ENCODE measurements at places on chromosomes 5 and 9.

GRCh38 chr9:11352612-11353011 is 739.8 kb upstream of the PTPRD start:
- DNase-seq = no peak

GRCh38 chr9:75184471-75184870 is 96.2 kb downstream of the OSTF1 start:
- DNase-seq = no peak

- DNase-seq = no peak
Measured at GRCh38 chr5:141373673-141374317, at the start of gene PCDHGA6. PCDHGA6 (plus strand) TSS chr5:141373891; CDS start chr5:141374084, 193 bp downstream.

DNA sequence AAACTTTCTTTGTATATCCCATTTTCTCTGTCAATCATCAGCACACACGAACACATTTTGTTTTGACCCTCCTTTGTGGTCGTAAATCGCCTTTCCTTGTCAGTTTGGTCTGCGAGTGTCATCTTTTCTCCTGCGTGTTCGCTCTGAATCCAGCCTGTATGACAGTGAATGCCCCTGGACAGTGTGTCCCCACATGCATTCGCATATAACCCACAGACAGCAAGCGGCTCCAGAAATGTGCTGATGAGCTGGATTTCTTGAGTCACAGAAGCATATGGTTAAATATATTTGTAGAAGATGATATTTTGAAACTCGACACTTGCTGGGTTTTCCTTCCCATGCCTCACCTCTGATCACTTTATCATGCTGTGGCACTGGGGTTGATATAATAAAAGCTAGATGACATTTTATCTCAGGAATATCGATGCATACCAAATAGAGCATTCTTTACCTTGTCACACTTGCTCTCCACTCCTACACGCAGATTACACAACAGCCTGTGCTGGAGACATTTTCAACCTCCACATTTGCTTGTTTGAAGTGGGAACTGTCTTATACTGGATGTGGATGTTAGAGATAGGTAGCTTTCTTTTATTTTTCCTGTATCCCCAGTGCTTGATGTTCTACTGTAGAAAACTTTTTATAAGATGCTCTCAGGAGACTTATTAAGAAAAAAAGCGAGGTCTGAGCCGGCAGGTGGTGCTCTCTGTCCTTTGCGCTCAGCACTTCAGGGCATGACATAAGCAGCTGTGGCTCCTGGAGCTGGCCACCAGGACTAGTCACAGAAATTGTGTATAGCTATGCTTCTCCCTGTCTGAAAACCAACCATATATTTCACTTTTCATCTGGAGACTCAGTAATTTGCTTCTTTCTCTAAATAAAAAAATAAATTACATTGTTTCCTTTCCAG is 215.1 kb downstream of the SH3GL2 start:
- DNase-seq = no peak

GRCh38 chr5:111159845-111160244 is 64.3 kb upstream of the CAMK4 start:
- no peak for DNase-seq

Measured in left ventricle myocardium inferior (tissue), 1 donor.